ENCODE measurements at places on chromosomes 5 and 9.

- DNase-seq, result peak; percentile 54
Observed at GRCh38 chr5:66597183-66597757, 1.1 kb downstream of the MAST4 start.

- no peak for DNase-seq
Observed at GRCh38 chr9:95087659-95088242, 229.8 kb downstream of the FANCC start.

GRCh38 chr9:132171702-132172101 lies 9.8 kb downstream of the NTNG2 start:
- no peak for DNase-seq

GRCh38 chr9:7785813-7786212 lies 13.8 kb downstream of the DMAC1 start:
- DNase-seq, result no peak
